ENCODE measurements at places on chromosomes 4 and X. TPM values are rescaled to one million over a fixed set of nuclear protein-coding genes. Genes with fewer than 3 reads are reported as not detected.

Gene MOSPD2
- total RNA-seq = 35.7 TPM

Gene GAGE2A
- total RNA-seq = not detected

Gene COL25A1
- total RNA-seq = not detected

Gene PHEX
- not detected for total RNA-seq

Gene VSIG1
- 0.35 TPM for total RNA-seq

Gene USP17L11
- total RNA-seq = not detected

Gene LRIT3
- total RNA-seq = not detected

Gene PAK3
- total RNA-seq = 0.58 TPM
